ENCODE measurements at places on chromosomes 2 and 18. TPM values are rescaled to one million over a fixed set of nuclear protein-coding genes. Genes with fewer than 3 reads are reported as not detected.

SKA1 gene
- total RNA-seq, result 6.6 TPM

NEB gene
- 0.18 TPM for total RNA-seq

ENOSF1 gene
- total RNA-seq, result 26.6 TPM

EXOC6B gene
- total RNA-seq, result 26.7 TPM

NEU2 gene
- total RNA-seq, result not detected

SERPINB12 gene
- not detected for total RNA-seq

HOXD13 gene
- 0.09 TPM for total RNA-seq

BMP10 gene
- total RNA-seq, result not detected

KYNU gene
- 9.5 TPM for total RNA-seq

MC4R gene
- not detected for total RNA-seq

ACTG2 gene
- 20.1 TPM for total RNA-seq

ANKRD36C gene
- total RNA-seq, result 17.2 TPM

CNGA3 gene
- total RNA-seq, result not detected
